ENCODE measurements at places on chromosomes 1 and 21.
A peak's percentile ranks its signal among the peaks of the same experiment; 100 is the strongest.

GRCh38 chr1:181059435-181059834 lies 25.7 kb downstream of the MR1 start:
- DNase-seq: no peak

GRCh38 chr1:177145106-177146070 lies 19.1 kb downstream of the ASTN1 start:
- DNase-seq: no peak

DNA sequence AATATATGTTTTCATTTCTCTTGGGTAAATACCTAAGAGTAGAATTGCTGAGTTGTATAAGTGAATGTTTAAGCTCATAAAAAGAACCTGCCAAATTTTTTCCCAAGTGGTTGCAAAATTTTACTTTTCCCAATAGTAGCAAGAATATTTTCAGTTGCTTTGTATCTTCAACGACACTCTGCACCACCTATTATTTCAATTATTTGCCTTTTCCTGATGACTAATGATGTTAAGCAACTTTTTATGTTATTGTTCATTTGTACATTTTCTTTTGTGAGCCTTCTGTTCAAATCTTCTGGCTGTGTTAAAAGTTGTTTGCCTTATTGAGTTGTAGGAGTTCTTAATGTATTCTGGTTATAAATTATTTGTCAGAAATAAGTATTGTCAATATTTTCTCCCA lies 299.1 kb upstream of the NRIP1 start:
- DNase-seq: no peak

DNA sequence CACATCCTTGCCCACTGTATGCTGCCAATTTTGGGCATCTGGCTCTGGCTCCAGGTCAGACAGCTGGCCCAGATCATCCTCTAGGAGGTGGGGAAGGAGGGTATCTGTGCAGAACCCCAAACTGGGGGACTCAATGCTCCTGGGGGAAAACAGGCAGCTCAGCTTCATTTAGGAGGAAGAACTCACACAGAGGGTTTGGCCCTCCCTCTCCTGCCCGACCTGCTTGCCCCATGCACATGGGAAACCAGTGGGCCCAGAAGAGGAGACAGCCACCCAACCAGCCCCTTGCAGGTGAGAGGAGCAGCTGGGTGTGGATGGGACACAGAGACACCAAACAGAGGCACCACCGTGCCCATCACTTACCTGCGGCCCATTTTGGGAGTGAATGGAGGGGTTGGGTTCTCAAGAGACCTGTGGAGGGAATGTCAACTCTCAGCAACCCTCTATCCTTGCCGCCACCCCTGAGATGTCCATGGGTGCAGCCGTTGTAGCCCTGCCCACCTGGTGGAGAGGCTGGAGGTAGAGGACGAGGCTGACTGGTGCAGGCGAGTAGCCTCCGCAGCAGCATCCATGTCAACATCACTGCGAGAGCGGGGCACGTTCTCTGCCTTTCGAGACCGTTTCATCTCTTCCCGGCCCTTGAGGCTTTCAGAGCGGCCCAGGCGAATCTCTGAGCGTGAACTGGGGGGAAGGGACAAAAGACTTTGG lies 27.5 kb downstream of the LRRC71 start:
- DNase-seq: no peak

DNA sequence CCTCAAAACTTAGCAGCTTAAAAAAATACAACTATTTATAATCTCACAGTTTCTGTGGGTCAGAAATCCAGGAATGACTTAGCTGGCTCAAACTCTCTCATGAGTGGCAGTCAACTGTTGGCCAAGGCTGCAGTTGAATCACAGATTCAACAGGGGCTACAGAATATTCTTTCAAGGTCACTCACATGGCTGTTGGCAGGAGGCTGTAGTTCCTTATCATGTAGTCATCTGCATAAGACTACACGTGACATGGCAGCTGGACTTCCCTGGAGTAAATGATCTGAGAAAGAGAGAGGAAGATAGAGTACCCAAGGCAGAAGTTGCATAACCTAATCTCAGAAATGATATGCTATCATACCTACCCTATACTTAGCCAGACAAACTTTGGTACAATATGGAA lies 75.2 kb upstream of the TSPAN2 start:
- peak; percentile 58 for DNase-seq

GRCh38 chr1:97277891-97278654 lies 556.5 kb downstream of the PTBP2 start:
- DNase-seq: peak; percentile 93

DNA sequence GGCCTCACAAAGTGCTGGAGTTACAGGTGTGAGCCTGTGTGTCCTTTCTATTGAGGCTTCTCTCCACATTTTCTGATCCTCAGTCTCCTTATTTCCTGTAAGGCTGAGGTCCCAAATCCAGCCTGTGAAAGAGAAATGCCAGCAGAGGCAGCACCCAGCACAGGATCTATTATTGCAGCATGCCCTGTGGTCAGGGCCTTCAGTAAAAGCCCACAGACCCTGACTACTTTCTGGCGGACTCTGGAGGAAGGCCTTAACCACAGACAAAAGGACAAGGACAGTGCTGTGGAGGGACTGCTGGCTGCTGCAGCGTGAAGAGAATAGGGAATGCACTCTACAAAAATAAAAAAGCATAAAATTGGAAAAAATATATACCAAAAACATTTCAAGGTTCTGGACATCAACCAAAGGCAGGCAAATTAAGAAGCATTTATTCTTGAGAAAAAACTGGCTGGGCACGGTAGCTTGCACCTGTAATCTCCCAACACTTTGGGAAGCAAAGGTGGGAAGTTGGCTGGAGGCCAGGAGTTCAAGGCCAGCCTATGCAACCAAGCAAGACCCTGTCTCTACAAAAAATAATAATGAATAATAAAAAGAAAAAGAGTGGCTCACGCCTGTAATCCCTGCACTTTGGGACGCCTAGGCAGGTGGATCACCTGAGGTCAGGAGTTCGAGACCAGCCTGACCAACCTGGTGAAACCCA lies 9.4 kb upstream of the PGD start:
- DNase-seq: no peak

DNA sequence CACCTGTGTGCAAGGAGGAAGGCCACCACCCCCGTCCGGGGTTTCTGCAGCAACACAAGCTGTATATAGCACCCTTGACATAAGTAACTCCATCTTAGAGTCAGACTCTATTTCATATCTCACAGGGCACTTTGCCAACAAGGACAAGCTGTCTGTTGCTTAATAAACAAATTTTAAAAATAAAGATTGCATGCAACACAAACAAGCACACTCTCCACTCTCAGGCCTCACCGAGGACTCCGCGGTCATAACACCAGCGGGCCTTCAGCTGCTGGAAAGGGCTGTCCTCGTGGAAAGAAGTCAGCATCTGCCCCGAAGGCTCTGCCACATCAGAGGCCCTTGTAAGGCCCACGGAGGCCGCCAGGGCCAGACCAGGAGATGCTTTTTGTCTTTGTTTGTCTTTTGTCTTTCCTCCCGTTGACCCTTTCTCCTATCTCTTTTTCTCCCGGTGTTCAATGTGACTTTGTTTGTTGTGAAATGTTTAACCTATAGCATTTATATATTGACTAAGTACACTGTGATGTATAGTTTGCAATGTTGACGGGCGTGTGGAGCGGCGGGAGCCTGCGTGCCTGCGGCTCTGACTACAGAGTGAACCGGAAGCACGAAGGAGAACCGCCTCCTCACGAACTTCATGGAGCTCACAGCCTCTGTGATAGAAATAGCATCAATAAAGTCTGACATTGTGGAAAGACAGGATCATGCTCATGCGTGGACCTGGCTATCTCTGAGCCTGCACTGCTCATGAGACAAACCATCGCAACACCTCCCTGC lies 24.1 kb downstream of the MEGF6 start:
- DNase-seq: no peak

All from HCEC 1CT (cell line).